Activated CD4-positive, alpha-beta memory T cell treated with anti-CD3 and anti-CD28 coated beads, Interleukin-2, amount 10 ng/mL, durations not matched to agents 7 days and 5 days (primary cell): ENCODE measurements at places on chromosomes 12 and 14. TPM values are rescaled to one million over a fixed set of nuclear protein-coding genes. Genes with fewer than 3 reads are reported as not detected.

Gene LRRC43
- total RNA-seq, result not detected

Gene PTPRQ
- not detected for total RNA-seq

Gene KRAS
- 38.5 TPM for total RNA-seq

Gene NPAS3
- total RNA-seq, result not detected

Gene ANKRD33
- not detected for total RNA-seq

Gene NT5DC3
- total RNA-seq, result 3.2 TPM

Gene TBX3
- not detected for total RNA-seq

Gene MANSC1
- total RNA-seq, result 0.15 TPM

Gene RNASE8
- total RNA-seq, result not detected

Gene CAPS2
- total RNA-seq, result 3.6 TPM

Gene LMO3
- total RNA-seq, result not detected

Gene BEGAIN
- 3.1 TPM for total RNA-seq

Gene RERGL
- not detected for total RNA-seq

Gene KRT3
- total RNA-seq, result not detected

Gene KRT72
- not detected for total RNA-seq

Gene LTBP2
- 0.28 TPM for total RNA-seq
